ENCODE measurements at places on chromosomes 2 and 18. TPM values are rescaled to one million over a fixed set of nuclear protein-coding genes. Genes with fewer than 3 reads are reported as not detected.

RIT2 gene
- total RNA-seq, result not detected

DNA sequence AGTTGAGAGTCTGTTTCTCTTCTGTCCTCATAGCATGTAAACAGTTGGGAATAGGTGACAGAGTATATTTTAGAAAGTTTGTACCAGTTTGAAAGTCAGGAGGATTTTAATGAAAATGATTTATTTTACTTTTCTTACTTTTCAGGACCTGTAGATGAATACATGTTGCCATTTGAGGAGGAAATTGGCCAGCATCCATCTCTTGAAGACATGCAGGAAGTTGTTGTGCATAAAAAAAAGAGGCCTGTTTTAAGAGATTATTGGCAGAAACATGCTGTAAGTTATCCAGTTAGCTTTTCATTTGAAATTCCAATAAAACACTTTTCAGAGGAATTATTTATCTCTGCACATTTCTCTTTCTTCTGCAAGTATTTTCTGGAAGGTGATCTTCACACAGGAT is 81.1 kb downstream of the ACVR2A start:
- no peak for DNase-seq

DNA sequence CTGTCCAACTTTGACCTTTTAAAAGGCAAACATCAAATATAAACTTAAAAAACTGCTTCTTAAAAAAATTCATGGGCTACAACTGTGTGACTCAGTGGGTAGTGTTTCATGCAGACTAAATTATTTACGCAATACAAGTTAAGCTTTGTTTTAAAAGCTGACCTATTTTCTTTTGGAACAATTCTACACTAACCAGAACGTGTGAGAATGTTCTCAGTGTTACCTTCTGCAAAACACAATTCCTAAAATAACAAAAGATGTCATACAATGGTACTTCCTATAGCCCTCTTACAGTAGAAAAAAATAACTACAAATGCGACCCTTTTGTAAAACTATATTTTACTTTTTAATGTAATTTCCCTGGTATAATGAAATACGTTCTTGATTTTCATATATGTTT is 793.8 kb upstream of the FSHR start:
- no peak for DNase-seq

GRCh38 chr2:26469092-26469710 is 8.7 kb downstream of the OTOF start:
- DNase-seq, result peak; percentile 85

DNA sequence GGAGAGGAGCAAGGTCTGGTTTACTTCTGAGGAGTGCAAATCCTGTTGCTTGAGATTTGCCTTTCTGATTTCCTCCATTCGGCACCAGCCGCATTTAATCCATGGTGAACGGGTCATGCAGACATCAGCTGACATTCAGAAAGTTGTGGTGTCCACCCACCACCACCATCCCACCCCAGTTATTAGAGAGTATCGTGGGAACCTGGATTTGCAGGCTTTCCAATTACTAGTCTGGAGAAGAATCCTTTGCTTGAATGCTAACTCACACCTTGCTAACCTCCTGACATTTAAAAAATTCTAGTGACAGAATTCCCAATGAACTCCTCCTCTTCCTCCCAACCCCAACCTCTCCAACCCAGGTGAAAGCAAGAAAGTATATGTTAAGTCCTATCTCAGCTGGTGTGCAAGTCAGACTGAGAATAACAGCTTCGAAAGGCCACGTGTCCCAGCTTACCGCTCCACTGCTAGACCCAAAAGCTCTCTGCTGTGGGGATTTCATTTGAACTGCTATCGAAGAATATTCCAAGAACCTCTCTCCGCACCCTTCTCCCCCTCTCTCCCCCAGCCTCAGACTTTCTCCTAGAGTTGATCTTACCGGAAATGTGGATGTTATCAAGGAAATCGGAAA is 17.7 kb downstream of the BCL11A start:
- no peak for DNase-seq

DNA sequence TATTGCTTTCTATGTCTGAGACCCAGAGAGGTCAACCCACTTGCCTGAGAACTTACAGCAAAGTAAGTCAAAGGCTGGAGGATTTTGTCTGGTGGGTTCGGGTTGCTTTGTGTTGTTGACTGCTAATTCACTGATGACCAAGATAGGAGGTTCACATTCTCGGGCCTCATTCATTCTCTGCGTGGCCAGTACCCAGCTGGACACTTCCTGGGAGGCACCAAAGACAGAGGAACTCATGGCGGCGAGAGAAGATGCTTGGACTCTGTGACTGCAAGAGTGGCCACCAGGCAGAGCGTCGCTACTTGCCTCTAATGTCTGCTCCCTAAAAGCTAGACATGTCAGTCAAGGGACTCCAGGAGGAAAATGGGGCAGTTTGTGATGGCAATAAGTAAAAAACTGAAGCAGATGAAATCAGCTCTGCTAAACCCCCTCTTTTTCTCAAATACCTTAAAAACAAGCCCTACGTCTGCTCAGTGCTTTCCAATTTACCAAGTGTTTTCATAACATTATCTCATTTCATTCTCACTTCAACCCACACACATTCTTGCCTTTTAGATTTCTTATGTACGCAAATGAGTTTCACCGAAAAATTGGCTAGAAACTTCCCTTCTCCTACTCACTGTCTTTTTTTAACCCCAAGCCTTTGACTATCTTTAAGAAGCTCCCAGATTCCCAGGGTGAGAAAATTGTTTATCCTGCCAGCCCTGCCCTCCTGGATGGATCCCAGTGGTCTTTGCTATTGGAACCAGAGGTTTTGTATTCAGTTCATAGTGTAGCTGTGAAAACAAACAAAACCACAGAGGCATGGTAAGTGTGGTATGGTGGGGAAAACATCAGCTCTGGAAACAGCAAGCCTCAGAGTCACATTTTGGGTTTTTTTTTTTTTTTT is 4.9 kb upstream of the LBH start:
- DNase-seq, result no peak

- DNase-seq, result no peak
These were observed 1138.2 kb upstream of the TMEFF2 start for GRCh38 chr2:193332941-193333340.

DNA sequence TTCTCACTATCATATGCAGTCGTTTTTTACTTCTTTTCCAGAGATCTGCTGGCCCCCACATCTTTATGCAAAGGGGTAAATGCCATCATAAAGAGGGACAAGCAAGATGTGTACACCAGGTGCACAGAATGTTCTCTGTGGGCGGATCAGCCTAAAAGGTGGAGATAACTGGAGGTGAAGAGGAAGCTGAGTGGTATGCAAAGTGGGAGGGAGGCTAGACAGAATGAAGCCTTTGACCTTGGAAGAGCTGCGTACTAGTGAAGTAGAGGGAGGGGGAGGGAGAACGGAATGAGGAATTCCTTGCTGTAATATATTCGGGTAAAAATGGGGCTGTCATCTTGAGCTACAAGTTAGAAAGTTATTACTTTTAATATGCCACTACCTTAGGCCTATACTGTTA is 287.5 kb upstream of the VRK2 start:
- DNase-seq, result no peak

GRCh38 chr18:51251625-51252024 is 54.1 kb upstream of the MEX3C start:
- DNase-seq, result no peak

- DNase-seq, result no peak
These were observed 76.5 kb upstream of the SLC35G4 start for GRCh38 chr18:11532758-11533512.

DNA sequence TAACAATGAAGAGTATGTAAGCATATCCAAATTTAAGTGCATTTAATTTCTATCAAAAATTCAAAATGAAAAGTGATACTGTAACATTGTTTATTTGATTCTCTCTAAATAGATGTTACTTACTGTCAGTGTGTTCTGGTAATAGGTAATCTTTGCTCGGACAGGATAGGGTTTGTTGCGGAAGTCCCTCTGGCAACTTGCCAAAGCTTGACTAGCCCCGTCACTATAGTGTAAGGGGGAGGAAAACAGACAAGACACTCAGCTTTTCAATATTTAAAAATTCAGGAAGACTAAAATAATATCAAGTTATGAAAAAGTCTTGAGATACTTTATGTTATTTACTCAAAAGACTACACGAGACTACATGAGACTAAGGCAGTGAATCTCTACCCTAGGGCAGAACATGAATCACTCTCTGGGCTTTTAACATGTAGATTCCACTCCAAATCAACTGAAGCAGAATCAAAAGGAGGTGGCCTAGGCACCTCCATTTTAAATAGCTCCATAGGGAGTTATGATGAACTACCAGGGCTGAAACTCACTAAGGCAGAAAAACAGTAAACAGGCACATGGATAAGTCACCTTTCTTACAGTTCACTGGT is 5.9 kb downstream of the LMAN1 start:
- no peak for DNase-seq
